Stimulated activated CD8-positive, alpha-beta memory T cell treated with anti-CD3 and anti-CD28 coated beads, Interleukin-2, amount 100 ng/mL, for 1 hour (primary cell): ENCODE measurements at places on chromosomes 1 and 21.

DNA sequence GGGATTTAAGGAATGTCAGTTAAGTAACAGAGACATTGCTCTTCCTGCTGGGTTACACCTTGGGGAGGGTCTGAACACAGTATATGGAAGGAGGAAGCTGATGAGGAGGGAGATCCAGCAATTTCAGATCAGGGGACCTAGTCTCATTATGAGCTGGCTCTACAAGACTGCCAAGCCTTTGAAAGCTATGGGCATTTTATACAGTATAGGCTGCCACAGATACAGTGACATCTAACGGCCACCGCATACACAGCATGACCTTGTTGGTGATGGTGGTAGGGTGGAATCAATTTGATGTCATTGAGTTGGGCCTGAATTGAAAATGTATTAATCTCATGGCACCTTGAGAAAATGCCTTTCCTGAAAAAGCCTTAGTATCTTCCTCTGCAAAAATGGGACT lies 22.6 kb upstream of the ZP4 start:
- DNase-seq = no peak

DNA sequence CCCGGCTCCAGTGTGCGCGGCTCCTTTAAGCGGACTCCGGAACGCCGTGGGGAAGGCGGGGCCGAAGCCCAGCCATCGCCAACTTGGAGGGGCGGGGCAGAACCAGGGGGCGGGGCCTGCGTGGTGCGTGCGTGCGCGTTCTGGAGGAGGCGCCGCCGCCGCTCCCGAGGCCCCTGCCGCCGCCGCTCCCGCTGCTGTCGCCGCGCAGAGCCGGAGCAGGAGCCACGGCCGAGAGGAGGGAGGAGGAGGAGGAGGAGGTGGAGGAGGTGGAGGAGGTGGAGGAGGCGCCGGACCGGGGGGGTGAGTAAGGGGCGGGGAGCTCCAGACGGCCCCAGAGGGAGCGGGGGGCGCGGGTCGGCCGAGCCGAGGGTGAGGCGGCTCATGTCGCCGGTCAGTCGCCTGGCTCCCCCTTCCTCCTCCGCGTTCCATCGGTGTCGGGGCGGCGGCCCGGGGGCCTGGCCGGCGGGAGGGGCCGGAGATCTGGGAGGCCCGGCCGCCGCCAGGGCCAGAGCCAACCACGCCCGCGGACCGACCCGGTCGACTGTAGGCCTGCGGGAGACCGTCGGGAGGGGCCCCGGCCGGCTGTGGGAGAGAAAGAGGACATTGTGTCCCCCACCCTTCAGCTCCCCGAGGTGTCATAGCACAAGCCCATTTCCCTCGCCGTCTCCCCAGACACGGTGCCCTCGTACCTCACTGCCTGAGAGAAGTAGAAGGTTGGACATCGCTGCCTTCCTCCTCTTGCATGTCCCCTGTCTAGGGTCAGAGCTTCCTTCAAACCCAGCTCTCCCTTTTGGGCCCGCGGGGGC lies at the start of gene RAP1A:
TSS of gene RAP1A (plus strand) at position 155 of the 806 bp plus-strand sequence. CDS start 71,572 bp downstream, outside the sequence.
- DNase-seq = peak; percentile 94

- no peak for DNase-seq
These were observed 313.1 kb downstream of the TGFB2 start for GRCh38 chr1:218658269-218658668.

DNA sequence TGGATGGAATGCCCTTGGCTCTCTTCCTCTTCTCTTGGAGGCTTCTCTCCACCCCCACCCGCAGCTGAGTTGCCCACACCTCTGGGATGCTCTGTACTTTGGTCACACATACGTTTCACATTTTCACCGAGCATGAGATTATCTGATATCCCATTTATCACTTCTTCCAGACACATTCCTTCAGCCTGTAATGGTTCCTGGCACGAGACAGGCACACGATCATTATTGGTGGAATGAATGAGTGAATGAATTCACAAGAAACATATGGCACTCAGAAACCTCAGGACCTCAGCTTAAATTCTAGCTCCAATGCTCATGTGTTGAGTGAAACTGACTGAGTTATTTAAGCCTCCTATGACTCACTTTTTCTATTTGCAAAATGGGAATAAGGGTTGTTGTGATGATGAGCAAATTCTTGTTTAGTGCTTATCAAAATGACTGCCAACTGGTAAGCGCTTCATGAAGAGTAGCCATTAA lies 242.7 kb upstream of the JUN start:
- DNase-seq = no peak

DNA sequence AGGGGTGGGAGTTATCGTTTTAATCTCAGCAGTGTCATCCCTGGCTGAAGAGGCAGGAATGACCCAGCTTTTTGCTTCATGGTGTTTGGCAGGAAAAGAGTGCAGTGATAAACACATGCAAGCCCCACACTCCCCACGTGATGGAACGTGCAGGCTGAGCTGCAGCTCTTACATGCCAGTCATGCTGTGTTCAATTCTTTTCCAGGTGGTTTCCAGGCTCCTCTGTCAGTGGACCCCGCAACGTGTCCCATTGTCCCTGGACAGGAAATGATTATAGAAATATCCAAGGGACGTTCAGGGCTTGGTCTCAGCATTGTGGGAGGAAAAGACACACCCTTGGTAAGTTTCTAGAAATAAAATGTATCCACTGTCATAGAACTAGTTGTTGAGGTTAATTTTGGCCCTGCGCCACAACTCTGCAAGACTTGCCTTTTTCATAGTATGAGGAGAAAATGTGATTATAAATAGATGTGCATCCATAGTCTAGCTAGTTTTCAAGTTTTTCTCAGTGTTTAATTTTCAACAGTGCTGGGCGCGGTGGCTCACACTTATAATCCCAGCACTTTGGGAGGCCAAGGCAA lies 110.2 kb upstream of the L1TD1 start:
- no peak for DNase-seq

GRCh38 chr1:213622365-213623063 lies 365.3 kb upstream of the PROX1 start:
- no peak for DNase-seq

DNA sequence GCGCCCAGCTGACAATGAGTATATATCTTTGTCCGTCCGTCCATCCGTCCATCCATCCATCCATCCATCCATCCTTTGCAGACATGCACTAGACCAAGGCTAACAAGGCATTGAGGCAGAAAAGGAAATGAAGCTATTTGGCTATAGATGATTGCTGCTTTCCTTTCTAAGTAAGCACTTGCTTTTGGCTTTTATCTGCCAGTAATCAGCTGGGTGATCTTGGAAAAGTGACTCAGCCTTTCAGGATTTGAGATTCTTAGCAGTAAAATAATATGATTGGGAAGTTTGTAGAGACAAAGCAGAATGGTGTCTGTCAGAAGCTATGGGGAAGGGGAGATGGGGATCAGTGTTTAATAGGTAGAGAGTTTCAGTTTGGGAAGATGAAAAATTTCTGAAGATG lies 22.7 kb downstream of the ZFYVE9 start:
- no peak for DNase-seq

DNA sequence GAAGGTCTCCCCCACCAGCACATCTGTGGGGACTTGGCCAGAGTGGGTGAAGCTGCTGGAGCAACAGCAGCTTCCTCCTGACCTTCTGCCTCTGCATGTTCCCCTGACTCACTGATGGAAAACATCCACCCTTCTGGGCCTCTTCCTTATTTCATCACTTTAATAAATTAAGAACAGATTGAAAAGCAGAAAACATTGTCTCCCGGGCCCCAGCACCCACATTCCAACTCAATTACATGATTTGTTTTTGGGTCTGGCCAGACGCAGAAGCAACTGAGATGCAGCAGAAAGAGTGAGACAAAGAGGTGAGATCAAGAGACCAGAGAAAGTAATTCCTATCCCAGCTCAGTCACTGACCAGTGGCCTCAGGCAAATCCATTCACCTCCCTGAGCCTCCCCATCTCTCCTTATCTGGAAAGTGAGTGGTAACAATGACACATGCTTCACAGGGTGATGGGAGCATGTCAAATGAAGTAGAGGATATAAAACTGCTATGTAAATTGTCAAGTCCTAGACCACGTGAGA lies 157.1 kb downstream of the ELAVL4 start:
- no peak for DNase-seq

DNA sequence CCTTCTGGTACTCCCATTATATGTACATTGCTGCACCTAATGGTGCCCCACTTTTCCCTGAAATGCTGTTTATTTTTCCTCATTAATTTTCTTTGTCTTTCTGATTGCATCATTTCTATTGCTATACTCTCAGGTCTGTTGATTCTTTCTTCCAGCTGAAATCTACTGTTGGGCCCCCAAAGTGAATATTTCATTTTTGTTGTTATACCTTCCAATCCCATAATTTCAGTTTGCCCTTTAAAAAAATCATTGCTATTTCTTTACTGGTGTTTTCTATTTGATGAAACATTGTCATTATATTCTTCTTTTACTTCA lies 3.0 kb upstream of the AADACL4 start:
- DNase-seq = no peak

- DNase-seq = no peak
These were observed 867 bp upstream of the TIMM17A start for GRCh38 chr1:201954263-201955008.

DNA sequence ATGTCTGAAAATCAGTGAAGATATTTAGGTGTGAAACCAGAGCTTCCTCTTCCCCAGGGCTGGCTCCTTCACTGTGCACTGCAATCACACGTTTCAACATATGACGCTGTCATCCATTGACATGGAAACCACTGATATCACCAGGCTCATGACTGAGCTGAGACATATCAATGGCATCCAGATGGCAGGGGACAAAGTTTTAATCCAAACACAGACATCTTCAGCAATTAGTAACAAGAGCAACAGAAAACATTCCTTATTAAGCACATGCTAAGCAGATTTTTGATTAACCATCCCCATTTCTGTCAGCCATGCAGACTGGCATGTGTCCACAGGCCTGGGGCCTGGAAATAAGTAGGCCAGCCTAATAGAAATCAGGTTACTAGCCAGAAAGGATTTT lies 108.0 kb upstream of the ADAR start:
- no peak for DNase-seq

GRCh38 chr1:90802622-90803021 lies 85.5 kb upstream of the BARHL2 start:
- no peak for DNase-seq

DNA sequence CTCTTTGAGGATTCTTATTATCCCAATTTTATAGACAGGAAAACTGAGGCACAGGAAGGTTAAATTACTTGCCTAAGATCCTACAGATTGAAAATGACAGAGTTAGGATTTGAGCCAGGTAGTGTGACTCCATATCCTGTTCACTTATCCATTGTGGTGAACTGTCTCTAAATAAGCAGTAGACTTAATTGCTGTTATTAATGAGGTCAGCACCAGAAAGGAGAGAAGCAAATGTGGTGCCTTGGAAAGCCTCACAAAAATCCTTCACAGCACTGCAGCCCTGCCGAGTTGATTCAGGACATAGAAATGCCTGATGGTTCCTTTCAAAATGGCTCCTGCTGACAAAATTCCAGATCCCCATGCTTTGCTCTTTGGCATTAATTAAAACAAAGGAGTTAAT lies 193.3 kb upstream of the BEND5 start:
- DNase-seq = no peak

GRCh38 chr21:32795376-32795775 lies 23.8 kb upstream of the PAXBP1 start:
- no peak for DNase-seq

DNA sequence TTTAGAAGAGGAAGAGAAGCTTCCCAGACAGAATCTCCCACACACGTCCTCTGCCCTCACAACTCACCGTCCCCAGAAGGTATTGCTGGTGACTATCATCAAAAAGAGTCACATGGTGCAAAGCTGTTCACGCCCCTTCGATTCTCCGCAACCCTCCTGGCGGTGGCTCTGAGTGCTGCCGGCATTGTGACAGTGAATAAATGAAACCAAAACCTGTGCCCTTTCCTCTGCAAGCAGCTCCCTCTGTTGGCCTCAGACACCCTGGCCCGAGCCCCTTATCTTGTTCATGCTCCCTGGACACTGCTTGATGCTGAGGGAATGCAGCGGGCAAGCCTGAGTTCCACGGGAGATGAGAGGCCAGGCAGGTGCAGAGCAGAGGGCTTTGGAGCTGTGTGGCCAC lies 510.3 kb downstream of the NPHP4 start:
- no peak for DNase-seq
